ENCODE measurements at places on chromosomes 6 and 20. TPM values are rescaled to one million over a fixed set of nuclear protein-coding genes. Genes with fewer than 3 reads are reported as not detected.

- no peaks in the 10 kb centered on the region for H3K36me3 ChIP-seq
- no peaks in the 10 kb centered on the region for H3K27me3 ChIP-seq
- DNase-seq: no peak
- no peaks in the 10 kb centered on the region for H3K4me1 ChIP-seq
- no peak overlapping the region for H3K4me3 ChIP-seq
- H3K27ac ChIP-seq: no peak overlapping the region
Measured at GRCh38 chr20:4763261-4763660, 41.6 kb downstream of the PRND start.

DNA sequence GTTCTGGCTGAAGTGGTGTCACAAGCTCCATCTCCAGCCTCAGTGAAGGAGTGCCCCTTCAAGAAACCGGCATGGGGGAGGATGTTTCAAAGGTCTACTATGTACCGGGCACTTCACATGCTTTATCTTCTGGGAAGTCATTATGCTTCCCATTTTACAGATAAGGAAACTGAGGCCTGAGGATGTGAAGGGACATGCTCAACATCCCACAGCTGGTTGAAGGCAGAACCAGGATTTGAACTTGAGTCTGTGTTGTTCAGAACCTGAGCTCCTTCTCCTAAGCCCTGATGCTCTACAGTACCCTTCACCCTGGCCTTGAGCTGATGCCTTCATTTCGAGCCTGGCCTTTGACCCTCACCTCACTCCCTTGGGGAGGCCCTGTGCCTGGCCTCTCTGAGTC, 13.0 kb downstream of the GLP1R start:
- H3K4me1 ChIP-seq: no peaks in the 10 kb centered on the region
- no peak for DNase-seq
- H3K4me3 ChIP-seq: no peak overlapping the region
- H3K27ac ChIP-seq: no peak overlapping the region

DNA sequence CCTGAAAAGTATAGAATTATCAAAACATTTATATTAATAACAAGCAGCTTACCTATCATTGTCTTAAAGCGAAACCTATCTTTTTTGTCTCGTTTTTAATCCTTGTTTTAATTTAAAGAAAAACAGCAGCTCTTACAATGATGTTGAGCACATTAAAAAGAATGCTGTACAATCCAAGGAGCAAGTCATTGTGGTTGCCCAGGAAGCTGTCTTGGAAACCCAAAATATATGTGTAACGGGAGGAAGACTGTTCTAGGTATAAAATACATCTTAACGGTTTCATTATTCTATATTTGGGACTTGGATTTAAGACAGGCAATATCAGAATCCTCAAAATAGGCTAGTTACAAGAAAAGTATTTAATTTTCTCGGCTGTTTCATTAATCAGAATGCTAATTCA, 21.7 kb downstream of the ZNF133 start:
- no peak for DNase-seq
- no peaks in the 10 kb centered on the region for H3K27me3 ChIP-seq
- no peak overlapping the region for H3K4me3 ChIP-seq
- H3K36me3 ChIP-seq: peaks cover 20% of the 10 kb centered on the region
- H3K27ac ChIP-seq: no peak overlapping the region

DNA sequence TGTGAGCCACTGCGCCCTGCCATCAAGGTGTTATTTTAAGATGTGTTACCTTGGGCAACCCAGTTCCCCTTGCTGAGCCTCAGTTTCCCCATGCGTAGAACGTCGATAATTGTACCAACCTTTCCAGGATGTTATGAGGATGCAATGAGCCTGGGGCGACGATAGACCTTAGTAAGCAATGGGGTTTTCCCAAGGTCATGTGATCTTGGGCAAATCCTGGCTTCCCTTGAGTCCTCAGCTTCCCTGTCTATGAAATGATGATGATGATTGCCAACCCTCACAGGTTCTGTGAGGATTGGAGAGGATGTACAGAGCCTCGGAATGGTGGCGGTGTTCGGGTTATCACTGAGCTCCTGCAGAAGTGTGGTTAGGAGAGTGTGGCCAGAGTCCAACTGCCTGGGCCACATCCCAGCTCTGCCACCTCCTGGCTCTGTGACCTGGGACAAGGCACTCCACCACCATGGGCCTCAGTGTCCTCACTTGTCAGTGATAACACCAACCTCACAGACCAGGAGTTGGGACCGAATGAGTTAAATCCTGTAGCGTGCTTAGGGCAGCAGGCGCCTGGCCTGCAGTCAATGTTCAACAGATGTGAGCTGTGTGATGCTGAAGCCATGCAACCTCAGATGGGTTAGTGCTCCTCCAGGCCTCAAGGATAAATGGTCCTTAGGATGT, 23.4 kb downstream of the SIRPA start:
- H3K27me3 ChIP-seq: no peaks in the 10 kb centered on the region
- no peak for DNase-seq
- H3K4me3 ChIP-seq: no peak overlapping the region
- no peak overlapping the region for H3K27ac ChIP-seq
- H3K36me3 ChIP-seq: no peaks in the 10 kb centered on the region

- H3K27ac ChIP-seq: no peak overlapping the region
- H3K4me3 ChIP-seq: no peak overlapping the region
- H3K27me3 ChIP-seq: no peaks in the 10 kb centered on the region
- H3K36me3 ChIP-seq: no peaks in the 10 kb centered on the region
- peaks cover 84% of the 10 kb centered on the region for H3K4me1 ChIP-seq
Measured at GRCh38 chr6:149331043-149331807, 13.7 kb downstream of the TAB2 start.

DNA sequence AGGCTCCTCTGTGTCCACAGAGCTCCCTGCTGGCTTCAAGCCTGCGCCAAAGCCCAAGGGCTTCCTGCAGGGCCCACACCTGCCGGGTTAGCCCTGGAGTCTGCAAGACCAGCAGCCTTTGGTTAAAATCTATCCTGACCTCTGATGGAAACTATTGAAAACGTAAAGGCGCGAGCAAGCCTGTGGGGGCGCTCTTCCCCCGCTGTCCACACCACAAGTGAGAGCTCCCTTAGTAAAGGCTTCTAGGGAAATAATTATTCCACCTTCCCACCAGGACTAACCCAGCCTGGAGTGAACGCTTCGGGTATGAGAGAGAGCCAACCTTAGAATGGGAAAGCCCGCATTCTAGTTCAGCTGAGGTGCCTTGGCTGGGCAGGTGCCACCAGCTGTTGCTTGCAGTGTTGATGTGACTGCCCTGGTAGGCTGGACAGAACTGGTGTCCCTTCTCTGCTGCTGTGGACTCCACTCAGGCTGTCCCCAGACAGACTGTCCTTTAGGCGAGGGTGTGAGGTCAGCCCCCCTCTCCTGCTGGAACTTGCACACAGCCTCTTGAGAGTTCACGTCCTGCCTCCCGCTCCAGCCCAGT, 68.7 kb downstream of the SYTL3 start:
- no peaks in the 10 kb centered on the region for H3K27me3 ChIP-seq
- H3K4me1 ChIP-seq: no peaks in the 10 kb centered on the region
- H3K27ac ChIP-seq: no peak overlapping the region
- DNase-seq: no peak

DNA sequence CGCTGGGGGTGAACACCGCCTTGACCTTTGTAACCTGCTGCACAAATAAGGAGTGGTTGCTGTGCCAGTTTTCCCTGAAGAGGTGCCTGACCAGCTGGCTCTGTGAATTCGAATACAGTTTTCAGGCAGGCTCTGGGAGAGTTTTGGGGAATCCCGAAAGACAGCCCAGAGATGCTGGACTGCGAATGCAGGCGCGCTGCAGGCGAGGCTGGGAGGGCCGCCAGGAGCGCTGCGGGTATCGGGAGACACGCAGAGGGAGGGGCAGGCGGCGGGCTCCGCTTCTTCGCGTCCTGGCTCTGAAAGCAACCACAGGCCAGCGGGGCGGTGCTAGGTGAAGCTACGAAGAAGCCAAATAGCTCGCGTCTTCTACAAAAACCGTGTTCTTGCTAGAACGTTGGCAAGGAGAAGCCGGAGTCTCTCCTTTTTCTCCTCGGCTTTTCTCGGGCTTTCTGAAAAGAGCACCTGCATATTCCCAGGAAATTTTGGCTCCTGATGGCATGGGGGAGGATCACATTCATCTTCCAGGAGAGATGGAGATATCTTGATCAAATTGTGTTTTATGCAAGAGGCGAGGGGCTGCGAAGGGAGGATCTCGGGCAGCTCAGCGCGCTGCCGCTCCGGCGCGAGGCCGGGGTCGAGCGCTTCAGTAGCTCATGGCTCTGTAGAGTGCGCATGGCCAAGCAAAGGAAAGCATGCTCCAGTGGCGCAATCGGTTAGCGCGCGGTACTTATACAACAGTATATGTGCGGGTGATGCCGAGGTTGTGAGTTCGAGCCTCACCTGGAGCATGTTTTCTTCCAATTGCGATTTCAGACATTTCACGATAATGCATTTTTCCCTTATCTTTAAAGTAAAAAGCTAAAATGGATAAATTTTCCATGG, 158.1 kb upstream of the ZNF184 start:
- H3K27ac ChIP-seq: no peak overlapping the region
- no peaks in the 10 kb centered on the region for H3K36me3 ChIP-seq
- peaks cover 28% of the 10 kb centered on the region for H3K27me3 ChIP-seq
- H3K4me3 ChIP-seq: no peak overlapping the region
- H3K4me1 ChIP-seq: no peaks in the 10 kb centered on the region

DNA sequence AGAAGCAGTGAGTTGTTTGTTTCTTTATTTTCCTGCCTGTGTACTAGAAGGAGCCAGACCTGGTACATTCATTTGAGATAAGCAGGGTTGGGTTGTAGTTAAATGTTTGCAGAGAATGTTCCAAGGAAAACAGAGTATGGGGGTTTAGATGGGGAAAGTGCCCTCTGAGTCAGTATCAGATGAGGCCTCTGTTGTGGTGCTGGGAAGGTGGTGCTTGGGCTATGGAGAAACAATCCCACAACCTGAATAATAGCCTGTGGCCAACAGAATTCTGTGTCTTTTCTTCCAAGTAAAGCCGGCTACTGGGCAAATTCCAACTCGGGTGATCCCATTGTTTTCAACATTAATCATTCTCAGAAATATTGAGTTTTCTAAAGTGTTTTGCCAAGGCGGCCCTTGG, 109.3 kb downstream of the RNF144B start:
- H3K27ac ChIP-seq: no peak overlapping the region
- H3K27me3 ChIP-seq: no peaks in the 10 kb centered on the region
- no peak for DNase-seq
- H3K4me1 ChIP-seq: no peaks in the 10 kb centered on the region
- no peaks in the 10 kb centered on the region for H3K36me3 ChIP-seq

DNA sequence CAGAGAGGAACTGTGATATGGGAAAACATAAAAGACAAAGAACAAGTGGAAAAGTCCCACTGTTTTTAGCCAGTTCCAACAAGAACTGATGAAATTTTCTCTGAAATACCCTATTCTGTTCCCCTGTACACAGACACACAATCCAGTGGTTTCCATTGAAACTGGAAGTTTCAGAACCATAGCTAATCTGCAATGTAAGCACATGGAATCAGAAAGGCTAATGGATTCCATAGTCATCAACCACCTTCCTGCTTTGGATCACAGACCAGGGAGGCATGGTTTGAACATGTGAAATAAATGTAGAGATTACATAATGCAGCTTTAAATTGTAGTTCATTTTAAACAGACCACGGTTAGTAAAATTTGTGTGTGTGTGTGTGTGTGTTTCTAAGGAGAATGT, 242.1 kb downstream of the GJA1 start:
- no peaks in the 10 kb centered on the region for H3K27me3 ChIP-seq
- no peak overlapping the region for H3K27ac ChIP-seq
- no peak overlapping the region for H3K4me3 ChIP-seq
- no peaks in the 10 kb centered on the region for H3K36me3 ChIP-seq
- DNase-seq: no peak

GRCh38 chr6:33837971-33838665, 34.3 kb upstream of the MLN start:
- no peaks in the 10 kb centered on the region for H3K4me1 ChIP-seq
- no peak for DNase-seq
- H3K27ac ChIP-seq: no peak overlapping the region
- H3K36me3 ChIP-seq: no peaks in the 10 kb centered on the region
- no peaks in the 10 kb centered on the region for H3K27me3 ChIP-seq

DNA sequence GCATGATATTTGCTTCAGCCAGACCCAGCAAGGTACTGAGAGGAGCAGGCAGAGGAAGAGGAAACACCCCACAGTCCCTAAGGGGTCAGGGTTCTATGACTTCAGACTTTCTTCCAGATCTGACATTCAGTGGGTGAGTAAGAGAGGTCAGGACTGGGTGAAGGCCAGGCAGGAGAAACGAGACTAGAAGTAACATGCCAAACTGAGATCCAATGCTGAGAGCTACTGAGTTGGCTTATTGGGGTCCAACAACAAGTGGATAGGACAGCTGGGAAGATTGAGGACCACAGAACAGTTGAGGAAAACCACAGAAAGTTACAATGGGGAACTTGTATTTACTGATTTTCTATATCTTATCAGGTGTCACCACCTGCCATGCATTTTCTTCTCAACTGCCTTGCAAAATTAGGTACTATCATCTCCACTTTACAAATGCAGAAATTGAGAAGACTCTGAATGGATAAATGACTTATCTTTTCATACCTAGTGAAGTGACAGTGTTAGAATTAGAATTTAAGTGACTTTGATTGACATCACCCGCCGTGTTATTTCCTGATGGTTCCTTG, 43.8 kb upstream of the HIVEP1 start:
- H3K4me3 ChIP-seq: no peak overlapping the region
- H3K4me1 ChIP-seq: peaks cover 5% of the 10 kb centered on the region
- no peaks in the 10 kb centered on the region for H3K36me3 ChIP-seq
- no peaks in the 10 kb centered on the region for H3K27me3 ChIP-seq

DNA sequence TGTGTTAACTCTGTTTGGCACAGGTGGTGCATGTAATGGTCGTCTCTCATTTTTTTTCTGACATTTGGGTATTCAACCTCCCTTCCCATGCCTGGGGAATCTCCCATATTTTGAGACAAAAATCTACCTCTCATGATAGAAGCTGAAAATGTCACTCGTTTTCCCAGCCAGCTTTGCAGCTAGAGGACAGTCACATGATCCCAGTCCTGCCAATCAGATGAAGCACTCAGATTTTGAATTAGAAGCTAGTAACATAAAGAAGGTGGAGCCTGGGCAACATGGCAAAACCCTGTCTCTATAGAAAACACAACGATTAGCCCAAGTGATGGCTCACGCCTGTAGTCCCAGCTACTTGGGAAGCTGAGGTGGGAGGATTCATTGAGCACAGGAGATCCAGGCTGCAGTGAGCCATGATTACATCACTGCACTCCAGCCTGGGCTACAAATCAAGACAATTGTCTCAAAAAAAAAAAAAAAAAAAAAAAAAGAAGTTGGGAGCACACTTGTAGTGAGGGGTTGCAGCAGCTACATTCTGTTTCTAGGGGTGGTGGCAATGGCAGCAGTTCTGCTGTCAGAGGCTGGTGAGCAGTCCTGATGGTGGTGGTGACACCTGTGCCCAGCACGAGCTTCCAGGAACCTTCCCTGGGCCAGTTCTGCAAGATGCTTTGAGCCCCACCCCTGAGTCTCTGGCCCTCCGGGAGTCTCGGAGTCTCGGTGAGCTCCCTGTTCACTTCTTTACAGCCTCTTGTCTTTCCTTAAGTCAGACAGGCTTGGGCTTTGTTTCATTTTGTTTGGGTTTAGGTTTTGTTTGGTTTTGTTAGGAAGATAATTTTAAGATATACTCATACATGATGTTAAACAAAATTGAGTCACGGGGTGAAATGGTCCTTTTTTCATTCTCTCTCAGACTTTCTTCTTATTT, 94.1 kb upstream of the KCNG1 start:
- no peaks in the 10 kb centered on the region for H3K27me3 ChIP-seq
- no peak overlapping the region for H3K4me3 ChIP-seq
- H3K4me1 ChIP-seq: no peaks in the 10 kb centered on the region
- DNase-seq: no peak
- H3K36me3 ChIP-seq: no peaks in the 10 kb centered on the region

FOXA2 gene
- total RNA-seq: 0.42 TPM

AK9 gene
- total RNA-seq: 8.2 TPM

SMPD2 gene
- total RNA-seq: 7.7 TPM

SLC22A2 gene
- not detected for total RNA-seq

C20orf144 gene
- total RNA-seq: not detected

PLAGL1 gene
- total RNA-seq: 4.2 TPM

Measured in gastrocnemius medialis (tissue), 4 donors.